OCI-M1 (cell line): ENCODE measurements at places on chromosomes 6 and 20.

GRCh38 chr6:124283486-124283885 is 479.8 kb downstream of the NKAIN2 start:
- no peak for DNase-seq

DNA sequence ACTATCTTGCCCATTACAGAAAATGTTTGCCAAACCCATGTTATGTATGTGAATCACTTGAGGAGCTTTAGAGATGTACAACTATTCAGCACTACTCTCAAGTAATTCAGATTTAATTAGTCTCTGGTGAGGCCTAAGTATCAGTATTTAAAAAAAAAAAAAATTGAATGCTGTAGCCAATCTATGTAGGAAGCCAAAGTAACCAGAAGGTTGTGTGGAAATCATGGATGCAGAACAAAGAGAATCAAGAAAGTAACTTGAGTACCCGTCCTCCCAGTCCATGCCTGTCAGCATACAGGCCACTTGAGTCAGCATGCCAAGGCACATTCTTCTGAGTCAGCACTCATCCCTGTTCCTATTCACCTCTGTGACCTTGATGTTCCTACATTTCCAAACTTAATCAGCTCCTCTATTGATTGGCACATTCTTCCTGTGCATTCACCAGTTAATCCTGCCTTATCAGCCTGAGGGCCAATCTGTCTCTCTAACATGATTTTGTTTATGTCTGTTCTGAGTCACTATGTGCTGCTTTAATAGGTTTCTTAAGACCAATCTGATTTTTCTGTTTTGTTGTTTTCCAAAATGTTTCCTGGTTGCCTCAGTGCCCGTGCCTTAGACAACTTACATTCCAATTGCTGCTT is 165.6 kb downstream of the KCNQ5 start:
- peak; percentile 28 for DNase-seq

- DNase-seq = peak; percentile 97
Observed at GRCh38 chr20:33689973-33690372, 3.8 kb upstream of the E2F1 start.

DNA sequence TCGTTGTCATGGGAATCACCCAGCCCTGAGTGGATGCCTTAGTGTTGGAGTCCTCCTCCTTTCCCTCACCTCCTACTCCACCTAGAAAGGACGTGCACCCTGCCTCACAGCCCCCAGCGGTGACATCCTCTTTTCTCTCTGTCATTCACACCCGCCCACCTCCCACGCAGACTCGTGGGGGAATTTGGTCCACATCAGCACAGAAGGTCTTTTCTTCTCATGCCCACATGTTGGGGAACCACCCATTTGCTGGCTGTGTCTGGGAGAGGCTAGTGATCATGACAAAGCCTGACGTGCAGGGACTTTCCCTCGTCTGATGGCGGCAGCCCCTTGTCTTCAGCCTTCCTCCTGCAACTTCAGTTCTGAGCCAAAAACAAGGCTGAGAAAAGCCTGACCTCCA is 96.0 kb upstream of the CNKSR3 start:
- peak; percentile 41 for DNase-seq

DNA sequence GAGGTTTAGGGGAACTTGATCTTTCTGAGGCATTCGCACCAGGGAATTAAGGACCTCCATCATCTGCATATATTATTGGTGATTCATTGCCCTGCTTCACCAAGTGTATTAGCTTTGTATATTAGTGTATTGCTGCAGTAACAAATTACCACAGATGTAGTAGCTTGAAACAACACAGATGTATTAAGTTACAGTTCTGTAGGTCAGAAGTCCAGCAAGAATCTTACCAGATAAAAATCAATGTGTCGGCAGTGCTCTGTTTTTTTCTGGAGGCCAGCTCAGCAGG is 65.8 kb downstream of the HMGN3 start:
- no peak for DNase-seq

GRCh38 chr20:3716195-3716834 is 3.9 kb upstream of the SIGLEC1 start:
- DNase-seq = peak; percentile 64

DNA sequence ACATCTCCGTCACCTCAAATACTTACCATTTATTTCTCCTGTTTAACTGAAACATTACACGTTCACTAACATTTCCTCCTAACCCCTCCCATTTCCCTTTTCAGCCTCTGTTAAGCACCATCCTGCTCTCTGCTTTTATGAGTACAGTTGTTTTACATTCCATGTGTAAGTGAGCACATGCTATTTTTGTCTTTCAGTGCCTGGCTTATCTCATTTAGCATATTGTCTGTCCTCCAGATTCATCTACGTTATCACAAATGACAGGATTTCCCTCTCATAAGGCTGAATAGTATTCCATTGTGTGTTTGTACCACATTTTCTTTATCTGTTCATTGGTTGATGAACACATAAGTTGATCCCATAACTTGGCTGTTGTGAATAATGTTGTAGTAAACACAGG is 22.7 kb downstream of the TAF11 start:
- DNase-seq = peak; percentile 95

GRCh38 chr6:99350573-99350972 is 1.1 kb upstream of the FAXC start:
- DNase-seq = no peak

GRCh38 chr6:143482593-143482992 is 28.9 kb downstream of the FUCA2 start:
- no peak for DNase-seq

GRCh38 chr20:56843817-56844216 is 214.7 kb downstream of the TFAP2C start:
- no peak for DNase-seq

DNA sequence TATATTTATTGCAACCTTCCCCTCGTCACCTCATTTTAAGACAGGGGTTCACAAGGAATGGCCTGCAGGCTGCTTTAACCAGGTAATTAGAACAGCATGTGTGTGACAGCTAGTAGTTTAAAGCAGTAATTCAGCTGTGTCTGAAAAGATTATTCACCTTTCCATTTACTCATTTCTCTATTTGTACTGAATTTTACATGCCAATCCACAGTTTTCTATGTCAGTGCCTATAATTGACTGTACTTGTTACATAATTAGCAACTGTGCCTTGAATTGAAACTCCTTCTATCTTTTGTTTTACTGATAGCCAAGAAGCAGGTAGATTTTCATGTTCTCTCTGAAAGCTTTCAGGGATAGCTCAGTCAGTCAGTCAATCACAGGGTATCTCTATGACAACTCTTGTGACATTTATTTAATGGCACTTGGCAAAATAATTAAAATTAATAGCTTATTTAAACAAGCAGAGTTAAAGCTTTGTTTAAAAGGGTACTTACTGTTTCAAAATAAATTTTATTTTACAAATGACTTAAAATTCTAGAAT is 214.0 kb downstream of the ZFAND3 start:
- no peak for DNase-seq

GRCh38 chr20:22752324-22752723 is 168.0 kb upstream of the FOXA2 start:
- DNase-seq = no peak

- DNase-seq = no peak
Observed at GRCh38 chr20:1815502-1816085, 79.6 kb upstream of the SIRPA start.

- DNase-seq = peak; percentile 28
Observed at GRCh38 chr6:139742671-139743070, 368.2 kb upstream of the CITED2 start.

- DNase-seq = no peak
Observed at GRCh38 chr20:38216201-38216600, 44.3 kb downstream of the KIAA1755 start.

DNA sequence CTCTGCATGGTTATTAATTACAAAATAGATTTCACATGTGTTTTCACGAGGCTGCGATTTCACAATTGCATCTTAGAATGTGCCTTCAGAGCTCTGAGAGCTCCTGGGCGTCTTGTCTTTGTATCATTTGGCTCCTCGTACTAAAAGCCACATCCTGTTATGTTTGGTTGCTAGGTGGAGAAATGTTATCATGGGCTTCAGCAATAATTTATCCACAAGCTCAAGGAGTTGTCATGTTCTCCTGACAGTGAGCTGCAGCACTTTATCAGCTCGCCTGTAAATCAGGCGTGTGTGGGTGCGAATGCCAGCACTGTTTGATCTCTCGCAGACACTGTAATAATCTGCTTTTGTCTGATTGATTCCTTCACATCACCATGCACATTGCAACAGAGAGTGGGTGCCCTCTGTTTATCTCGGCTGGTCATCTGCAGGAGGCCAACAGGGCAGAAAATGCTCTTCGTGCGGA is 218.6 kb upstream of the ZFP64 start:
- peak; percentile 54 for DNase-seq
